Inflammatory macrophage (primary cell): ENCODE measurements at places on chromosomes 12 and 14.

GRCh38 chr12:94534774-94535509 lies 75.3 kb upstream of the CEP83 start:
- DNase-seq = no peak

DNA sequence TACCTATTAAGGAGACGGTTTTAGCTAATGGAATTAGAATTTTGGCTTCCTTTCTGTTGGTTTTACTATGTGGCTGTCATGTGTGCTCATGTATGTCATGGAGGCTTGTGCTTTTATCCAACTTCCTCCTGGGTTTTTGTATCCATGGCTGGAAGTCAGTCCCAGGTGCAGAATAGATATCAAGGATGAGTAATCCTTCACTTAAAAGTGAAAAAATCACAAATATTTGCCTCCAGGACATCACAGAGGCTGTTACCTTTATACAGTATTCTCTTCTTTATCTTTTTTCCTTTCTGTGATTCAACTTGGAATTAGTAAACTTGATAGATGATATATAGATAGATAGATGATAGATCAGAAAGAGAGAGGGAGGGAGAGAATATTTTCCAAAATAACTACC lies 706.8 kb downstream of the GALC start:
- DNase-seq = no peak

GRCh38 chr14:32080001-32080510 lies 3.0 kb downstream of the ARHGAP5 start:
- no peak for DNase-seq

DNA sequence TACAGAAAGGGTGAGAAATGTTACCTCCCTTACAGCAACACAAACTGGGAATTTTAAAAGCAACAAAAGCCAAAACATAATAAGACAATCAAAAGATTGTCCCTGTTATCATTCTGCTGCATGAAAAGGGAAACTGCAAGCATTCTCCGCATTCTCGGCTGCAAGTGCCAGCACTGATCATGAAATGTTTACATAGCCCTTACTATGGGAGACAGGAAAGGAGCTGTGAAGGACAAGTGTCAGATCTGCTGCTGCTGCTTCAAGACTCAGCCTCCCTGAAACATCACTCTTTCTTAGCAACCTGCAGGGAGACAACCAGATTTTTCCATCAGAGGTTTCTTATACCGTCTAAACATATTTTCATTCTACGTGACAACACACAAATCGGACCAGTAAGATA lies 20.1 kb downstream of the DENND5B start:
- DNase-seq = no peak

DNA sequence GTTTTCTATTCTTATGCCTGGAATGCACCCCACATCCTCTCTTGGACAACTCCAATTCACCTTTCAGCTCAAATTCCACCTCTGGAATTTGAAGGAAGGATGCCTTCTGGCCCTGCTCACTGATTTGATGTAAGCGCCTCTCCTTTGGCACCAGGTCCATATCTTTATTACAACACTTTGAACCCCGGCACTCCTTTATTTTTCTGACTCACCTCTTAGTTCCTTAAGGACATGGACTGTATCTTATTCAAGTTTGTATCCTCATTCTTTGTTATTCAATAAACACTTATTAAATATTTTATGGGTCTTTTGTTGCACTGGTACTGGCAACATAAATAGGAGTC lies 3.1 kb downstream of the GALC start:
- DNase-seq = no peak

- DNase-seq = no peak
These were observed 118.0 kb downstream of the TRHDE start for GRCh38 chr12:72390146-72390545.

GRCh38 chr14:20662968-20663732 lies 21.2 kb upstream of the RNASE4 start:
- DNase-seq = peak; percentile 79

DNA sequence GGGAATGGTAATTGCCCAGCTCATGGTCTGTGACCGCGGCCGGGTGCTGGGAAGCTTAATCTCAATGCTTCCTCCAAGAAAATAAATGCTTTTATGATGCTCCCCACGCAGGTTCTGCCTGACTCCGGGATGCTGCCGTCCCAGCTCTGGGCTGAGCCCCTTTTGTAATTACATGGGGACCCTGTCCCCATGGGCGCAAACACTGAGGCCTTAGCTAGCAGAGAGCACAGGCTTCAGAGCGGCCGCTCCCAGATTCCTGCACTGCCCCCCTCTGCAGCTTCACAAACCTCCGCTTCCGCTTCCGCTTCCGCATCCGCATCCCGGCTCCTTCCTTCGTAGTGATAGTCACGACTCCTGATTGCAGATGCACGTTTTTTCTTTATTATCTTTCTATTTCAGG lies 129.5 kb downstream of the KIF26A start:
- DNase-seq = no peak

DNA sequence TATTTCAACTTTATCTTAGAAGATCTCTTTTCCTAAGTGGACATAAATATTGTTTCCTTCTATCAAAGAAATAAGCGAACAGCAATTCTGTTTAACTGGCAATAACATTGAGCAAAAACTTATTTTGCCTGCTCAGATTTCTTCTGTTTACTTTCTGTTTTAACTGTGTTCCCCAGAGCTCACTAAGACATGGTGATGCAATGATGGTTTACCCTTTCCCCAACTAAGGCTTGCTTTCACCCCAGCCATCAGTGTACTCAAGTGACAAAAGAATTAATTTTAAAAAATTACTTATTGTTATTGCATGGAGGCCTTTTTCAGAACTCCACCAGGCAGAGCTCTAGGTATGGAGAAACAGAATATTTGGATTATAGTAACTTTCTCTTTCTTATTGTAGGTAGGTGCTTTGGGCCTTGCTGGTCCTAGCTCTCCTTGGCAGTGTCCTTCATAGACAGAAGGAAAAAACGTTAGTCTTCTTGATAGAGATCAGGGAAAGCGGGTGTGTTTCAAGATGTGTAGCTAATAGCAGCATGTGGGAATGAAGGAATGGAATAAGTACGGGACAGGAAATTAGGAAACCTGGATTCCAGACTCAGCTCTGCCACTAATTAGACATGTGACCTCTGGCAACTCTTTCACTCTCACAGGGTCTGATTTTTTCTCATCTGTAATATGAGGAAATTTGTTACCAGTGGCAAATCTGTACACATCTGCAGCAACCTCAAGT lies 14.6 kb upstream of the DDHD1 start:
- peak; percentile 44 for DNase-seq

GRCh38 chr12:53867216-53868012 lies 71.2 kb upstream of the HOXC13 start:
- no peak for DNase-seq

GRCh38 chr14:68958553-68958952 lies 20.5 kb downstream of the ACTN1 start:
- DNase-seq = no peak

DNA sequence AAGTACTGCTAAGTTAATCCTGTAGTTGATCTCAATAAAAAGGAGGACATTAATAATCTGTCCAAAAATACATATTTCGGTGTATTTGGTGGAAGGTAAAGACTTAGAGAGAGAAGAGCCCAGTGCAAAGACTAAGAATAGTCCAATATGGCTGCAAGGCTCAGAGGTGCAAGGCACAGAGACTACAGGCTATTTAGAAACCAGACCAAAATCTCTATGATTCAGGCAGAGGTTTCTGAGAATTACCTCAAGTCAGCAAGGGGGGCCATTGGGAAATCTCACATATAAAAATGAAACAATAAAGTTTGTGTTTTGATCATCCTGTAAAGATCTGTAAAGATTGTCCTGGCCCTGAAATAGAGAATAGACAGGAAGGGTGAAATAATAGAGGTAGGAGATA lies 1173.0 kb downstream of the VRK1 start:
- DNase-seq = no peak

- DNase-seq = no peak
These were observed 6.2 kb upstream of the CPNE8 start for GRCh38 chr12:38911611-38912010.

GRCh38 chr14:30180219-30180618 lies 252.6 kb upstream of the PRKD1 start:
- no peak for DNase-seq

DNA sequence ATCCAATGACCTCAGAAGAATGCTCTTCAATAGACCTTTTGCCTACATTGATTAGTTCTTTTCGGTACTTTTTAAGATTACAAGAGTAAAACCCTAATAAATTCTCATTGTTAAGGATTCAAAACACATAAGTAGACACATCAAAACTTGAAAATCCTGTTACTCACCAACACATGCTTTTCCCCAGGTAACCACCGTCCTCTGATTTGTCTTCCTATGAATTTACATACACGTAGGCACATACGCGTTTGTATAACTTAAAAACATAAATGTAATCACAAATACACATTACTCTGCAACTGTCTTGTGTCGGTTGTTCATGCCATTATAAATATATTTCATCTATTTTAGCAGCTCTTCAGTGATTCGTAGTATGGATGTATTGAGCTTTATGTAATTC lies 910 bp upstream of the WASHC4 start:
- no peak for DNase-seq

GRCh38 chr14:41634286-41634685 lies 27.6 kb downstream of the LRFN5 start:
- no peak for DNase-seq

- DNase-seq = no peak
These were observed 59.3 kb upstream of the BDKRB2 start for GRCh38 chr14:96145116-96145864.

- no peak for DNase-seq
These were observed 1.9 kb downstream of the SERPINA11 start for GRCh38 chr14:94450722-94451090.

GRCh38 chr12:58927120-58927519 lies 6.8 kb upstream of the LRIG3 start:
- no peak for DNase-seq

DNA sequence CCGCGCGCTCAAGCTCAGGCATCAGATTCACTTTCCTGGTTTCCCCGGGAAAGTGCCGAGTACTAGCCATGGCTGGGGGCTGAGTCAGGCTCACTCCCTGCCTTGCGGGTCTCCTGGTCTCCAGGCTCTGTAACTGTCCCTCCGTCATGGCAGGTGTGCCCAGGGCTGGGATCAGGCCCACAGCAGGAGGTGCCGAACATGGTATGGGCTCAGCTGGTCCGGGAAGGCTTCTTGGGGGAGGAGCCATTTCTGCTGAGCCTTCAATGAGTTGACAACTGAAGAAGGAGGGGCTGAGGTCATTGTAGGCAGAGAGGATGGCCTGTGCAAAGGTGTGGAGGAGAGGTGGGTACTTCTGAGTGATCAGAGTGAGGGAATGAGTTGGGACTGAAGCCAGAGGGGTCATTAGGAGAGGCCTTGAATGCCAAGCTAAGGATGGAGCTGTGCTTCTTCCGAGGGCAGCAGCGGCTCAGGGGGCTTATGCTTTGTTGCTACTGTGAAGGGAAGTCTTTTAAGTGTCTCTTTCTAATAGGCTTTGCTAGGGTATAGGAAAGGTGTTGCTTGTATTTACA lies 769 bp downstream of the EXOC3L4 start:
- no peak for DNase-seq

DNA sequence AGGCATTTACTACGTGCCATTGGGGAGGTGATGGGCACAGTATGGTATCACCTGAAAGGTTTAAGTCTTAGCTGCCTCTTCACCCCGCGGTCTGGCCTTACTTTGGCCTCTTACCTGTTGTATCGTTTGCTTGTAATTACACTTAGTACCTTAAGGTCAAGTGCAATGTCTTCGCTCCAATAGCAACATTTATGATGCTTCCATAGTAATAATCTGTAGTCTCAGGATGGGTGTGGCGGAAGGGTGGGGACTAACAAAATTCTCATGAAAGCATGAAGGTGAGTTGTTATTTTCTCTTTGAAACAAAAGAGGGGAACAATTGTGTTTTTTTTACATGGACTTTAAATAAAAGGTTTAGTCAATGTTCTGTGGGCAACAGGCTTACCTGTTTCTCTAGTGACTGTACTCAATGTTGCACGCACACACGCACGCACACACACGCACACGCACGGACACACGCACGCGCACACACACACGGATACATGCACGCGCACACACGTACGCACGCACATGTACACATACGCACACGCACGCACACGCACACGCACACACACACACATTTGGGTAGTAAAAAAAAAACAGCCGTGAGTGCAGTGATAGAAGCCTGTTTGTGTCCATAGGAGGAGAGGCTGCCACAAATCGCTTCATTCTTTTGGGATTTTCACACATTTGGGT lies 91.4 kb downstream of the DNAH10 start:
- no peak for DNase-seq

DNA sequence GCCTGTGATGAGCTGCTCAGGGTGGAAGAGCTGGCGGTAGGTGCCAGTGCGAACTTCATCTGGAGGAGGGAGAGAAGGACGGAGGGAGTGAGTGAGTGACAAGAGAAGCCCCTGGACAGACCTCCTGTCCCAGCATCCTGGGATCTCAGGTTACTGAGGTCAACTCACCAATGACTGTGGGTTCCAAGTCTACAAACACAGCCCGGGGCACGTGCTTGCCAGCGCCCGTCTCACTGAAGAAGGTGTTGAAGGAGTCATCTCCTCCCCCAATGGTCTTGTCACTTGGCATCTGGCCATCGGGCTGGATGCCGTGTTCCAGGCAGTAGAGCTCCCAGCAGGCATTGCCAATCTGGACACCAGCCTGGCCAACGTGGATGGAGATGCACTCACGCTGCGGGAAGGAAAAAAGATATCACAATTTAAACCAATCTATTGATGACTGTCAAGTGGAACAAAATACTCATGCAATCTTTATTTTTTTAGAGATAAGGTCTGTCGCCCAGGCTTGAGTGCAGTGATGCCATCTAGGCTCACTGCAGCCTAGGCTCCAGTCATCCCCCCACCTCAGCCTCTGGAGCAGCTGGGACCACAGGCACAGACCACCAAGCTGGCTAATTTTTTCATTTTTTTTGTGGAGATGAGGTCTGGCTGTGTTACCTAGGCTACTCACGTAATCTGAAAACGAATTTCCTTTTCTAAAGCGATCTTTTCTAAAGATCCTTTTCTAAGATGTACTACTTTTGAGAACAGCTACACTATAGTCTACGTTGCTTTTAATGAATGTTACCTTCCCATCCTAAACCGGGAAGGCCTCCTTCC lies 1.7 kb downstream of the TUBA1B start:
- DNase-seq = no peak

DNA sequence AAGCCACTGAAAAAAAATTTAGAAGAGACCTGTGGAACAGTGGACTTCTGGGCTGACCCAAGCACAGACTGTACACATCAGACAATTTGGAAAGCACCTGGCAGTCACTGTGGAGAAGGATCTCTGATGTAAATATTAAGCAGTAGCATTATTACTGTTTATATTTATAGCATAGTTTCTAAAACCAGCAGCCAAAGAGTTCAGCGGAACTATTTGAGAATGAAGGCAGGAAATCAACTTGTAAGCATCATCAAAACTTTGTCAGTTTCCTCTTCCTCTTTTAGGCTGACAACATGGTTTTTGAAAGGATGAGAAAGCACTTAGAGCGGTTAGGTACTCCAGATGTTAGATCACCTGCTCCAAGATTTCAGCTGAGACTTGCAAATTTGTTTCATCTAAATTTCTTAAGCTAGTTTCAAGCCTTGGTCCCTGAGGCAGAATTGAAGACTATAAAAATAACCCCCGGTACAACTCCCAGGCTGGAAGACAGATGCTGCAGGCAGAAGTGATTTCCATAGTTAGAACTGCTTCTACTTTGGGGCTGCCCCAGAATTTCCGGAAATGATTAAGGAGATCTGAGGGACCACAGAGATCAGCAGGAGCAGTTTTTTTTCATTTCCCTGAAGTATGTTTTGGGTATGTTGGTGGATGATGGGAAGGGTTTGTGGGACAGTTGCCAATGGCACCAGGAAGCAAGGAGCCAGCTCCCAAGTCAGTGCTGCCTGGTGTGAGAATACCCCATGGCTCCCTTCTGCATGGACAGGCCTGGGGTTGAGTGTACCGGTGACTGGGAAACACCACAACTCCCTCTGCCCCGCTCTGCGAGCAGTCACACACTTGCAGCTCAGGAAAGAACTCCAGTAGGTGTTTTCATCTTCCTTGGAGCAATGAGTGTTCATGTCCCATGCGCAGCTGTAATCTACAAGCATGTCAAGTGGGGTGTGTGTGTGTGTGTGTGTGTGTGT lies 354.5 kb downstream of the NUAK1 start:
- peak; percentile 11 for DNase-seq
